ENCODE measurements at places on chromosomes 3 and 15. TPM values are rescaled to one million over a fixed set of nuclear protein-coding genes. Genes with fewer than 3 reads are reported as not detected.

DNA sequence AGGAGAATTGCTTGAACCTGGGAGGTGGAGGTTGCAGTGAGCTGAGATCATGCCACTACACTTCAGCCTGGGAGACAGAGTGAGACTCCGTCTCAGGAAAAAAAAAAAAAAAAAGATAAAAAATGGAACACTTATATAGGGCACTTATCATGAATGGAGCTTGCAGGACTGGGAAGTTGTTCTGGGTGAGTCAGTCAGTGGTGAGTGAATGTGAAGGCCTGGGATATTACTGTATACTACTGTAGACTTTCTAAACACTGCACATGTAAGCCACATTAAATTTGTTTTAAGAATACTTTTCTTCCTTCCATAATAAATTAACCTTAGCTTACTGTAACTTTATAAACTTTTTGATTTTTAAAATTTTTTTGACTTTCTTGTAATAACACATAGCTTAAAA is 59.8 kb downstream of the SFMBT1 start:
- no peaks in the 10 kb centered on the region for H3K27me3 ChIP-seq
- no peak for DNase-seq
- no peaks in the 10 kb centered on the region for H3K36me3 ChIP-seq
- H3K27ac ChIP-seq = no peak overlapping the region
- H3K4me1 ChIP-seq = peaks cover 16% of the 10 kb centered on the region
- H3K4me3 ChIP-seq = no peak overlapping the region

Gene PLA2G4E
- total RNA-seq = not detected

Gene FXR1
- 40.8 TPM for total RNA-seq

Gene GOLGA8J
- not detected for total RNA-seq
